ENCODE measurements at places on chromosomes 5 and 9.

- DNase-seq, result peak; percentile 1
Measured at GRCh38 chr9:116737152-116737546, 50.0 kb downstream of the TRIM32 start.

DNA sequence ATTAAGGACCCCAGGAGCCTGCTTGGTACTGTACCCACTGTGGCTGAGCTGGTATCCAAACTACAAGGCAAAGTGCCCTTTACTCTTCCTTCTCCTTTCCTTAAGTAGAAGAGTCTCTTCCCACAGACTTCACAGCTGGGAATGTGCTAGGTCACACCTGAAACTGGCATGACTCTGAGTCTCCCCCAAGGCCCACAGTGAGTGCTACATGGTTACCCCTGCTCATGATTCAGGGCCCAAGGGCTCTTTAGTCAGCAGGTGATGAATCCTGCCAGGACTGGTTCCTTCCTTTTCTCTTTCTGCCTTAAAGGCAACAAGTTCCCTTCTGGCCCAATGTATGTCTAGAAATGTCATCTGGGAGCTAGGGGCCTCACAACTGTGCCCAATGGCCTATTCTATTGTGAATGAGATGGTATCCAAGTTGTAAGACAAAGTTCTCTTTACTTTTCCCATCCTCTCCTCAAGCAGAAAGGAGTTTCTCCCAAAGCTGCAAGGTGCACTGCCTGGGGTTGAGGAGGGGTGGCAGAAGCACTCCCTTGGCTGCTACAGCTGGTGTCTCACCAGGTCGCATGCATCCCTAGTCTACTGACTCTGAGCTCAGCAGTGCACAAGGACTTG lies 134.4 kb downstream of the TMEM38B start:
- DNase-seq, result no peak

DNA sequence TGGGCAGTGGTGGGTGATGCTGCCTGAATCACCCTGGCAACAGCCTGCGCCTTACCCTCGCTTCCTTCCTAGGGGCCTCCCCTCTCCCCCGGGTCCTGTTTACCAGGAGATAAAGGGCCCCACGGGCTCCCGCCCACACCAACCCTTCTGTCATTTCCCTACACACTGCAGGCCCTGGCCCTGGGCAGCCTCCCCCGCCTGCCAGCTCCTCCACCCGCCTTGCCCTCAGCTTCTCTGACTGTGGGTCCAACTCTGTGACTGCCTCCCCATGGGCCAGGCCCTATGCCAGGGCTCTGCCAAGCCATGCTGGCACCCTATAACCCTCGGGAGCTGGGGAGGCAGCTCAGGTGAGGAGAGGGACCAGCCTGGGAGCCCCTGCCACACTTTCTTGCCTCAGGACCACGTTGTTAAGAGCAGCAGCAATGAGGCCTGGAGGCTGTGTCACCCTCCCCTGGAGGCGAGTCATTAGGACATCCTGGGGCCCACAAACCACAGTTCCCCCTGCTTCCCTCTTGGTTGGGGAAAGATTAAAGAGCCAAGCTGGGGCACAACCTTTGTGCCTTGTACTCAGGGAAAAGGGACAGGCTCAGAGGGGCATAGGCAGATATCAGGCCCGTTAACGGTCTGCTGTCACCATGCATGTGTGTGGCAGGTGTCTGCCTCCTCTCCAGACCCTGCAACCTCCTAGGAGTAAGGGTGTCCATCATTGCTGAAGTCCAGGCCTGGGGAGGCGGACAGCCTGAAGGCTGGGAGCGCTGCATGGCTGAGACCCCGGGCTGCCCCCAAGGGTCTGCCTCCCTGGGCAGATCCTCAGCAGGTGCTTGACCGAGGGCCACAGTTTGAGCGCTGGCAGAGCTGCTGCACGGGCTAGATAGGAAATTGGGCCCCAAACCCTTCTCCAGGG lies 2.8 kb downstream of the MGAT4B start:
- no peak for DNase-seq

GRCh38 chr5:178182158-178182876 lies 4.9 kb downstream of the GMCL2 start:
- DNase-seq, result no peak

DNA sequence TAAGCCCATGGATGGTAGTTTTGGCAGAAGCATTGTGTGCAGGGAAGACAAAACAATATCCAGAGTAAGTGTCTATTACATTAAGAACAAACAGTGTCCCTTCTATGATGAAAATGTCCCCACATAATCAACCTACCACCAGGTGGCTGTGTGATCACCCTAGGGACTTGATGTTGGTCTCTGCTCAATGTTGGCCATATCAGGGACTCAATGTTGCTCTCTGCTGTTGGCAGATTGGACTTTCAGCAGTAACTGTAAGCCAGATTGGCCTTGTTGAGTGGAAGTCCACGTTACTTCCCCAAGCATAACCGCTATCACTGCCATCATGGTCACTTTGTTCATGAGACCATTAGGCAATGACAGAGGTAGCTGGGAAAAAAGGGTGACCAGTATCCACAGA lies 52.8 kb upstream of the PRSS3 start:
- no peak for DNase-seq

- no peak for DNase-seq
Measured at GRCh38 chr5:27124590-27124989, 86.2 kb upstream of the CDH9 start.

DNA sequence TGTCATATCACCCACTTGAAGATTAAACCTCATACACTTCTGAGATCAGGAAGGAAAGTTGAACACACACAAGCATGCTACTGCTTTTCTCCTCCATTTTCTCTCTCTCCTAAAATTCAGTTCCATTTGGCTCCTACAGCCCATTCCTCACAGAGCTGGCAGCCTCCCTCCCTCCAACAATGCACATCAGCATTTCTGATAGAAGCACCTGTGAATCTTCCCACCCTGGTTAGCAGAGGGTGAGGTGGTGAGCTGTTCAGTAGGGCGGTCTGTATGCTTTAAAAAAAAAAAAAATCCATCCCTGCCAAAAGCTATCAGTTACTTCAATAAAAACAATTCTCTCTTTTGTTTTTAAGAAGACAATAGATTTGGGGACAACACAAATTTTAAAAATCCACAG lies 463.2 kb upstream of the KIF2A start:
- DNase-seq, result no peak

- DNase-seq, result no peak
Measured at GRCh38 chr5:139022528-139022927, 147.4 kb upstream of the LRRTM2 start.

- DNase-seq, result no peak
Measured at GRCh38 chr9:13137426-13137825, 142.1 kb downstream of the MPDZ start.

DNA sequence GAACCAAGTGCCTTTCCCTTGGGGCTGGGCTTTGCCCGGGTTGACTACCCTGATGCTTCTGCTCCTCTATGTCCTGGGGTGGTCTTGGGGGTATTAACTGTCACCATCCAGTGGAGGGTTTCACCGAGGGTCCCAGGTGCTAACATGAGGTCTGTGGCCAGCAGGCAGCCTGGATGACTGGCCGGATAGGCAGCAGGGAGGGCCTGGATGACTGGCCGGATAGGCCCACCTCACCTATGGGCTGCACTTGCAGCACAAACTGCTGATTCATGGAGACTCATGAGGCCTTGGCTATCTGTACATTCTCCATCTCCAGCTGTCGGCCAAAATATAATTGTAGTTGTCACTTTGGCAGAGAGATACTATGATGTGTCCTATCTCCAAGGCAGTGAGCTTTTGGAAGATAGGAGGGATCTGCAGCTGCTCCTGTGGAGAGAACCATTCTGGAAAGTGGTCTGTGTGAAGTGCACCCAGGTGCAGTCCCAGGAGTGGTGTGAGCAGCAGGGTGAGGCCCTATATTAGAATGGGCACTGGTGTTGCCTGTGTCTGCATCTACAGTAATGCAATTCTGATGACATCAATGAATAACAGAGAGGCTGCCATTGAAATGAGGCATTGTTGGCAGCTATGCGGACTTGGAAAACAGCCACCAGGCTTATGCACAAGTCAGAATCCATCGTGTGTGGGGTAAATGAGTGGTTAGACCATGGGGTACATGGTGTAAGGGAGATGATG lies 26.3 kb upstream of the CDKN2AIPNL start:
- DNase-seq, result no peak

DNA sequence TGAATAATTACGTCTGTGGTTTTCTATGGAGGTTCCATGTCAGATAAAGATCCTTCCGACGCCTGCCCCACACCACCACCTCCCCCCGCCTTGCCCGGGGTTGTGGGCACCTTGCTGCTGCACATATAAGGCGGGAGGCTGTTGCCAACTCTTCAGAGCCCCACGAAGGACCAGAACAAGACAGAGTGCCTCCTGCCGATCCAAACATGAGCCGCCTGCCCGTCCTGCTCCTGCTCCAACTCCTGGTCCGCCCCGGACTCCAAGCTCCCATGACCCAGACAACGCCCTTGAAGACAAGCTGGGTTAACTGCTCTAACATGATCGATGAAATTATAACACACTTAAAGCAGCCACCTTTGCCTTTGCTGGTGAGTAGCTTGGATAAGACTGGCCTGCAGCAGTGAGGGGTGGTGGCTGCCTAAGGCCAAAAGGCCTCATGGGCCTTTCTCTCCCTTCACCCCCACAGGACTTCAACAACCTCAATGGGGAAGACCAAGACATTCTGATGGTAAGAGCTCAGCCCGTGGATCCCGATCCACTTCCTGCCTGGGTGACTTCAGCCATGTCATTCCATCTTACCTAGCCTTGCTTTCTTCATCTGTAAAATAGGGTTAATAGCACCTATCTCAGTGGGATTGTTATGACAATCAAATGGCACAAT lies at the start of gene IL3:
IL3 (plus strand) TSS at position 155 of the 661 bp plus-strand sequence; CDS start at position 207, 52 bp downstream.
- no peak for DNase-seq

DNA sequence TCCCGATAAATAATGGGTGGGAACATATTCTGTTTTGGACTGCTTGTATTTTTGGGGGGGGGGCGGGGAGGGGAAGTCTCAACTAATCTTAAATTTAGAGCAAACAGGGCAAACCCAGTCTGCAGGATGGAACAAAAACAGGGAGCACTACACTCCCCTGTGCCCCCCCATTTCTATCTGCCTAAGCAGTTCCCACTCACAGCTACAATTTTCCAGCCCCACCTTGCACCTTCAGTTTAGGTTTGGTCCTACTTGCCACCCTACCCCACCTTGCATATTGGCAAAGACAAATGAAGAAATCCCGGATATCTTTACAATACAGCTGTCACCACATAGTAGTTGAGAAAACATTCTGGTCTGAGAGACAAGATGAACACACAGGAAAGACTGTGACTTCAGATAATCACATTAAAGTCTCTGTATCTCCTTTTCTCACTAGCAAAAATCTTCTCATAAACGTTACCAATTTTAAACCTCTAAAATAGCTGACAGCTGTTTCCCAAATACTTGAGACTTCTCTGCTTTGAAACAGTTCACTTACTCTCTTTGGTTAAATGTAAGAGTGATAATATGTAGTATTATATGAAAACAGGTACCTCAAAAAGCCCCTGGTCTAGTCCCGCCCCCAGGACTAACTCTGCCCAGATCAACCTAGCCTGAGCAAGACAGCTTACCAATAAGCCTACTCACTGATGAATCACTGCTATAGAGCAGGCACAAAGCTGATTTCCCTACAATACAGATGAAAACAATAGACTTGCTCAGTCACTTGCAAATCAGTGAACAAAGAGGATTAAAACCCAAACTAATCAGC lies 5.2 kb upstream of the RAPGEF6 start:
- DNase-seq, result no peak

- no peak for DNase-seq
Measured at GRCh38 chr5:155895484-155895883, 431.5 kb upstream of the SGCD start.

GRCh38 chr9:74672237-74672636 lies 175.1 kb downstream of the RORB start:
- no peak for DNase-seq

DNA sequence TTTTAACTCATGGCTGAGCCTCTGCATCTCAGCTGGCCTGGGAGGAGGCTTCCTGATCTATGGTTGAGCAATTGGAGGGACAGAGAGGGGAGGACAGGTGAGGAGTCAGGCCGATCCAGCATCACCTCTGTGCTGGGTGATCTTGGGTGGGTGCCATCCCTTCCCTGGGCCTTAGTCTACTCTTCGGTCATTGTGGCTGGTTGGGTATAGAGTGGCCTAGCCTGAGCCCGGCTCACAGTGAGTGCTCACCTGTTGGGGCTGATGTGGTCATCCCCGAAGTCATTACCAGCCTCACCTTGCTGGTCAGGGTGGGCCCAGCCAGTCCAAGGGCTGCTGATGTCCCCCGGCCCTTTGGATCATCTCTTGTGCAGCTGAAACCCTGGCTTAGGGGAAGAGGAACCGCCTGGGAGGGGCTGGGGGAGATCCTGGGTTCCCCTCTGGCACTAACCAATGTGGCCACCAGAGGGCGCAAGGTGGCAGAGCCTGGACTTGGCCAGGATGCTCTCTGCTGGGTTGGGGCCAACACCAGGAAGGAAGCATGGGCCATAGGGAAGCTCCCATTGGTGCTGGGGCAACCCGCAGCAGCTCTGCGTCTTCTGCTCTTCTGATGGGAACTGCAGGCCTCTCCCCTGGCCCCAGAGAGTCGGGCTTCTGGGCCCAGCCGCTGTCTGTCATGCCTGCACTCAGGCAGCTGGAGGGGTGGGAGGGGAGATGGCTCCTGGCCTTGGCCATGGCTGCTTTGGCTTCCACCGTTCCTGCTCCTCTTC lies 17.3 kb upstream of the ODF2 start:
- peak; percentile 39 for DNase-seq

DNA sequence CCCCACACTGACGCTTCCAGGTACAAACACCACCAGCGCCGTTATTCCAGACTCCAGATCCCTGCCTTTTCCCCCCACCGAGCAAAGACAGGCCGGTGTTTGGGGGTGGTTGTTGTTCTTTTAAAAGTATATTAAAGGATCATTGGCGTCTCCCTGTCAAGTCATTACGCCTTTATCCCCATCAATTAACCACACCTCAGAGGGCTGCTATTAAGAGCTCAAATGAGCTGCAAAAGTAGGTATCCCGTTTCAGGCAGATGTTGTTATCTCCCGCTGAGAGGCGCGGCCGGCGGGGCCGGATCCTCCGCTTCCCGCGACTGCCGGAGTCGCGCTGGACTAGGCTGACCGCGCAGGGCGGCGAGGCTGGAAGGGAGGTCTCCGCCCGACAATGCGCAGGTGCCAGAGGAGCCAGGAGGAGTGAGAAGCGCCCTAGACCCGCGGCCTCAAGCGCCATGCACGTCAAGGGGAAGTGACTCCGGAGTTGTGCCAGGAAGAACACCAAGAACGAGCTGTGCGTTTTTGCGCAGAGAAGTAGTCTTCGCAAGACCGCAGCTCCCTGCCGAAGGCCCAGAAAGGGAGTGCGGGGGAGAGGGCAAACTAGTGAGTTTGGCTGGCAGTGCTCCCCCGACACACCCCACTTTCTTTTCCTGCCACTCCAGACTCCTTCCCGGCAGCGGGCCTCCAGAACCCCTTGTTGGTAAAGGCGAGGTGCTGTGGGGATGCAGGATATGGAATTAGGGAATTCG lies 8.2 kb downstream of the NR2F1-AS1 start:
- no peak for DNase-seq

DNA sequence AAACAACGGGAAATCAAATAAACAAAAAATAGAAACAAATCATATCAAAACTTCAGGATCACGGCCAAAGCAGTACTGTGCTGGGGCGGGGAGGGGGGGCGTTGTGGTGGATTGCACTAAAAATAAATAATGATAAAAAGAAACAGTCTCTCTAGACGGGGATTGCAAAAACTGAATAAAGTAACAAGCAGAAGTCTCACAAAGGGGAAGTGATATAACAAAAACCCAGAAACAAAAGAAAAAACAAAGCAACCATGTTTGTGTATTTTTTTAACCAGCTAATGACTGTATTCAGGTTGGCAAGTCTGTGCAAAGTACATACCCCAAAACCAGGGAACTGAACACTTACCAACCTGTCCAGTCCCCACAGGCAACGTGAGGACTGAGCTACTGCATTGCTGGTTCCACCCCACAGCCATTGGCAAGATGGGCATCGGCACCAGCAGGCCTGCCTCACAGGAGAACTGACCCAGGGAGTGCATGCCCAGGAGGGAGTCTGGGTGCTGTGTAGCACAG lies 24.1 kb downstream of the BICD2 start:
- no peak for DNase-seq

Data from T-helper 22 cell (primary cell).